ENCODE measurements at places on chromosomes 7 and 10.

DNA sequence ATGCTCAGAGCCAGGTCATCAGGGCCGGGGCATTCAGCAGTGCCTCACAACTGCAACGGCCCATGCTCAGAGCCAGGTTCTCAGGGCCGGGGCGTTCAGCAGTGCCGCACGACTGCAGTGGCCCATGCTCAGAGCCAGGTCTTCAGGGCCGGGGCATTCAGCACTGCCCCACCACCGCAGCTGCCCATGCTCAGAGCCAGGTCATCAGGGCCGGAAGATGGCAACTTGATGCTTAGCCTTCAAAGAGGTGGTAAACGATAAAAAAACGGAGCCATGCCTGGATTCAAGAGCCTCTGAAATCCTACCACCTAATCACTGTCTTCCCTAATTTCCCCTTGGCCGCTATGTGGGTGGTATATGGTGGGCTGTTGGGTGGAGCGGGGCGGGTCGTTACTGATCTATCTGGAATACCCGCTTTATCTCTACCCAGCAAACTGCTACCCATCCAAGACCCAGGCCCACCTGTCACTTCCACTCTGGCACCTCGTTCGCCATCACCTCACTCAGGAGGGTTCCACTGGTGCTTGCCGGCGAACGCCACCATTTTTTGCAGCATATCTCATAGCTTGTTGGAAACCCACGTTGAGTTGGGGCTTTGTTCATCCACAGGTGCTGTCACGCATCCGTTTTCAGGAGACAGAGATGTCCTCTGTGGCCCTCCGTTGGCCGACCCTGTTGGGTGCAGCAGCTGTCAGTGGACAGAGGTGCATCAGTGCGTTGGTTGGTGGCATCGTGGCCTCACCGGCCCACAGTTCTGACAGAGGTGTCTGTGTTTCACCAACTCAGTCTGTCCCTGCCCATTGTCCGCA, 221.1 kb downstream of the EBF3 start:
- DNase-seq = no peak

- DNase-seq = peak; percentile 36
These were observed 109.8 kb downstream of the SH3PXD2A start for GRCh38 chr10:103745341-103746247.

DNA sequence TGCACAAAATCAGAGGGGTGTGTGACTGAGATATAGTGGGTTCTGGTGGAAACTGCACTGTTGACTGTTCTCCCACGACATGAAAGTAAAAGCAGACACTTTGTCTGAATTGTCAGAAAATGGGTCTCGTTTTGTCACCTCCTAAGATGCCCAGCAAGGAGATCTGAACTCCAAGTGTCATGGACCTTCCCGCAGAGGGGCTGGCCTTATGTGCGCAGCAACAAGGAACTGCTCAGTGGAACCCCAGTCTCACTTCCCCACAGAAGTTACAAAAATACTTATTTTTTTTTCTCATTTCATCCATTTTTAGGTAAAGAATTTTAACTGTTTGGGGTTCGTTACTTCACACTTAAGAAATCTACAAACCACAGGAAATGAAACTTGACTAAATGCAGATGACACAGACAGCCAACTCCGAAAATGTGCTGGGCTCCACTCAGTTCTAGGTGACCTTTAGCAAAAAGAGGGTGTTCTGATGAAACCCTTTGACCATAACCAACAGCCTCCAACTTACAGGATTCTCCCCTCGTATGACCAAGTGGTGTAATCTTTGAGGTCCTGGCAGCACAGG, 115.0 kb downstream of the FAM107B start:
- no peak for DNase-seq

DNA sequence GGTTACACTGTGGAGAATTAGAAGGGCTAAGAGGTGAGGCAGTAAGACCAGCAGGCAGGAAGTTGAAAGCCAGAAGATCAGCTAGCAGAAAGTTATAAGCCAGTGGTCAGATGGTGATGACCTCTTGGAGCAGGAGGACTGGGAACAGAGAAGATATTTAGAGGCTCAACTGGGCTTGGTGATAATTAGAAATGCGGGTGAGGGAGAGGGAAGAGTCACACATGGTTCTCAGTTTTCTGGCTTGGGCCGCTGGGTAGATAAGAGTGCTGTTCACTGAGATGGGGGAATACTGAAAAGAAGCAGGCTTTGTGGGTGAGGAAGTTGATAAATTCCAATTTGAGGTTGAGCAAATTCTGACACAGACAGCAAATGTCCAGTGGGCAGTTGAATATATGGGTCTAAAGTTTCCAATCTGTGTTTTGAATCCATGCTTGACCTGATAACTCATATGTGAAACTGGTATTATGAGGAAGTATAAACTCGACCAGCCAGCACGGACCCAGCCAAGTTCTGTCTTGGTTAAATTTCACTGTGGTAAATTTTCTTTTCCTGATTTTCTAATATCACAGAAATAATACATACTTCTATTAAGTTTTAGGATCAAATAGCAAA, 22.7 kb downstream of the LSMEM1 start:
- DNase-seq = no peak

DNA sequence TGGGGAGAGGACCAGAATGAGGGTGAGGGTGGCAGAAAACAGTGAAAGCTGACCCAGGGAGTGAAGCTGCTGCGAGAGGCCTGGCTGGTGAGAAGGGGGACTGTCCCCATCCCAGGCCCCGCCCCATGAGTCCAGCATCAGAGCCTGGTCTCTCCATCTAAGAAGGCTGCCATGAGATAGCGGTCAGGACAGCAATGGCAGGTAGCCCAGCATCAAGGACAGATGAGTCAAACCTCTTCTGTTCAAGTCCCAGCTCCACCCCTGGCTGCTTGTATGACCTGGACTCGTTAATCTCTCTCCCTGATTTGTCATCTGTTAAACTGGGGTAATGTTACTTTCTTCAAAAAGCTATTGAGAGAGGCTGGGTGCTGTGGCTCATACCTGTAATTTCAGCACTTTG, 22.2 kb downstream of the GPNMB start:
- DNase-seq = no peak

- DNase-seq = no peak
These were observed 992.2 kb downstream of the PCDH15 start for GRCh38 chr10:53808677-53809372.

GRCh38 chr7:52758356-52758755, 277.1 kb upstream of the POM121L12 start:
- no peak for DNase-seq

DNA sequence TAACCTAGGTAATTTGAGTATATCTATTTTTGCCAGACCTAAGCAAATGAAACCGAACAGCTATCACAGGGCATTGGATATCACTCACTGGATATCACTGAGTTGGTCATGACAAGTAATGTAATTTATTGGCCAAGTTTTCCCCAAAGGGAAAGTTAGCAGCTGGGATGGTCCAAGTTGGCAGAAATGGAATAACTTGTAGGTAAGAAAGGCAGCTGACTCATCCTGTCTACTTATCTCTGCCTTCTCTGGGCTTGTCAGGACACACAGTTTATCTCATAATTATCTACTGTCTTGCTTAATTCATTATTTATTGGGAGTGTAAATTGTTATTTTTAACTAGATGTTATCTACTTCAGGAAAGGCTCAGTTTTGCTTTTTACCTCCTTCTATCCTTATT, 502.0 kb upstream of the DPP6 start:
- DNase-seq = no peak

DNA sequence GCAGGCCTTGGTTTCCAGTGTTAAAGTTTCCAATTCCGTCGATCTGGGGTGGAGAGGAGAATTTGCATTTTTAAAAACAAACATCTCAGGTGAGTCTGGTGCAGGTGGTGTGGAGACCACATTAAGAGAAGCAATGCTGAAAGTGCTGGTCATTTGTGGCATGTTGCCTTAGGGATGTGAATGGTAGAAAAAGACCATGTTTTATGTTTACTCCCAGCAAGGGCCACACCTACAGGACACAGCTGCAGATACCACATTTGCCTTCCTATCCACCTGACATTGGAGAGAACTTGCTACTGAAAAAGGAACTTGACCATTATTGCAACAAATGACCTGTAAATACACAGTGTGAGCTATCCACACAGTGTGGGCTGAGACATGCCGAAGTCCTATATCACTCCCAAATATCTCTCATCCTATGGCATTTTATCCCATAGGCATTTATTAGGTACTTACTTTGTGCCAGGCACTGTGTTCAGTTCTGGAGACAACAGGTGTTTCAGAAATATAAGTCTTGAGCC, 183.1 kb downstream of the NRP1 start:
- DNase-seq = no peak

DNA sequence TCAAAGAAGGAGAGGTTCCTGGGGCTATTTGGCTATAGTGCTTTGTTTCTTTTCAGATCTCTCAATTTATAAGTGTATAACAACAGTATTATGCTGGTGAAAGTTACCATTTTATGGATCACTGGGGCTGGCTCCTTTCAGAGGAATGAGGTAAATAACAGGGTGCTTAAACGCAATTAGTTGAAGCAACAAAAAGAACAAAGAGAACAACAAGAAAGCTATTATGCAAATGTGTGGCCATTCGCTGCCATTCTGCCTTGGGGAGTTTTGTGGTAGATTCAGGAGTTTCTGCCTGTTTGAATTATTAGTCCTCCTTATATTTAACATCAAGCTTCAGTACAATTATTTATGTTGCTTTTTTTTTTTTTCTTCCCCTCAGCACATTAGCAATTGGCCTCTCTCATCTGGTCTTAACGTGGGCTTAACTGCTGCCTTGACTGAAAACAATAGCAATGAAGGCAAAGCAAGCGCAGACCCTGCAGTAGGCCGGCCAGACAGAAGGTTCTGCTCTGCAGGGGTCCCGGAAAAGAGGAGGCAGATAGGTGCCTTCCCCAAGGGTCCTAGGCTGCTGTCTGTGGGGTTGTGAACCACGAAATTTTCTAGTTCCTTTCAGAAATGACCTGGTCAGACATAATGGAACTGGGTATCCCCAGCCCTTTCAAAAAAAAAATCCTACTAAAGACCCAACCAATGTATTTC, 339.9 kb upstream of the PODXL start:
- DNase-seq = no peak

- no peak for DNase-seq
These were observed 85.0 kb upstream of the NAMPT start for GRCh38 chr7:106369816-106370215.

DNA sequence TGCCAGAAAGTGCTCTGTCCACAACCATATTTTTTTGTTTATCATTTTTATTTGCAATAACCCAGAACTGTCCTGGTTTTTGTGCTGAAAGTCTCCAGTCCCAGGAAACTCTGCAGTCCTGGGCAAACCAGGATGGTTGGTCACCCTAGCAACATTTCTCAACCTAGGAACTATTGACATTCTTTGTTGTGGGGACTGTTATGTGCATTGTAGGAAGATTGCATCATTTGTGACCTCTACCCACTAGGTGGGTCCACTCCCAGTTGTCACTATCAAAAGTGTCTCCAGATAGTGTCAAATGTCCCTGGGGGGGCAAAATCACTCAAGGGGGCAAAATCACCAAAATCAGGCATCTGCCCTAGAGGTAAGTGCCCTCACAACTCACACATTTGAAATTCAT, 14.0 kb upstream of the SRI start:
- no peak for DNase-seq

- no peak for DNase-seq
These were observed 8.4 kb upstream of the HYCC1 start for GRCh38 chr7:23022258-23022769.

DNA sequence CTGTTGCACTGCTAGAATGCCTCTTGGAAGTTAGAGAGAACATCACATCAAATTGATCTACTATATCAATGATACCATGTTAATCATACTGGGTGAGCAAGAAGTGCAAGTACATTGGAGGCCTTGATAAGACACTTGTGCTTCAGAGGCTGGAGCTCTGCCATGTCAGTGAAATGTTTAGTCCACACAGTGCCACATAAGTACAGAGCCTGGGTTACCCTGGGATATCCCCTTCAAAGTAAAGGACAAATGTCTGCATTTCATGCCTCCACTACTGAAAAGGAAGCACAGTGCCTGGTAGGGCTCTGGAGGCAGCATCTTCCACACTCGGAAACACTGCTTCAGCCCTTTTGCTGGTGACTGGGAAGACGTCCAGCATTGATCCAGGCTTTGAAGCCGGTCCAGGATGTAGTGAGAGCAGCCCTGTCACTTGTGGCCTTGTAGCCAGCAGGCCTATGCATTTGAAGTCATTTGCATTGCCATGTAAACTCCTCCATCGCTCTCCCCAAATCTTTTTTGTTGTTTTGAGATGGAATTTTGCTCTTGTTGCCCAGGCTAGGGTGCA, 15.7 kb upstream of the STN1 start:
- no peak for DNase-seq

DNA sequence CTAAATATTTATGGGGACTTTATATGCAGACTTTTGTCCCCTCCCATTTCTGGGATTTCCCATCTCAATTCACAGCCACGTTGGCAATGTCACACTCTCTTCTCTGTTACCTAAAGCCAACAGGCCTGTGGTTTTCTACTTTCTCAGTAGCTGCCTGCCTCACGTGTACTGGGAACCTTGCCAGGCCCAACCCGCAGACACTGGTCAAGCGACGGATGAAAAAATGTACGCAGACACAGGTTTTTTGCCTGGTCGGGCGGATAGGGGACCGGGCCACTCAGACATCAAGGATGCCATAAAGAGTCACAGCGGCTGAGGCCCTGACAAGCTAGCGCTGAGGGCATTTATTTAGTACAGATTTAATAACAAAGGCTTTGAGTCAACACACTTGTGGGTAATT, 204.4 kb upstream of the DPP6 start:
- DNase-seq = no peak

- DNase-seq = no peak
These were observed 101.1 kb downstream of the ELAPOR2 start for GRCh38 chr7:86958380-86958779.

GRCh38 chr7:2353113-2353935, 1.3 kb upstream of the EIF3B start:
- DNase-seq = no peak

DNA sequence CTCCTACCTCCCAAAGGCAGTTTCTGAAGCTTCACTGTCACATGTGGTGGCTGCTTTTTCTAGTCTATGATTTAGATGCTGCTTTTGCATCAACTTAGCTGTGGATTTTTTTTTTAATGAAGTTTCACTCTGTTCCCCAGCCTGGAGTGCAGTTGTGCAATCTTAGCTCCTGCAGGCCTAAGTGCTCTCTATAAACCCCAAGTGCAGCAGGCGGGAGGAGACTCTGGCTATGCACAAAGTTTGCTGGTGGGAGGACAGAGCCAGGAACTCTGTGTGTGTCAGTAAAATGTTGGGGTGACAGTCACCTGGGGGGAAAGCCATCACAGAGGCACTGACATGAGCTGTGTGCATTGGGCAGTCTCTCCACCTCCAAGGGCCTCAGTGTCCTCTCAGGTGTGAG, 138.8 kb upstream of the FAM20C start:
- no peak for DNase-seq

All from prostate gland (tissue), 2 donors.